ENCODE measurements at places on chromosomes 7 and 10.

DNA sequence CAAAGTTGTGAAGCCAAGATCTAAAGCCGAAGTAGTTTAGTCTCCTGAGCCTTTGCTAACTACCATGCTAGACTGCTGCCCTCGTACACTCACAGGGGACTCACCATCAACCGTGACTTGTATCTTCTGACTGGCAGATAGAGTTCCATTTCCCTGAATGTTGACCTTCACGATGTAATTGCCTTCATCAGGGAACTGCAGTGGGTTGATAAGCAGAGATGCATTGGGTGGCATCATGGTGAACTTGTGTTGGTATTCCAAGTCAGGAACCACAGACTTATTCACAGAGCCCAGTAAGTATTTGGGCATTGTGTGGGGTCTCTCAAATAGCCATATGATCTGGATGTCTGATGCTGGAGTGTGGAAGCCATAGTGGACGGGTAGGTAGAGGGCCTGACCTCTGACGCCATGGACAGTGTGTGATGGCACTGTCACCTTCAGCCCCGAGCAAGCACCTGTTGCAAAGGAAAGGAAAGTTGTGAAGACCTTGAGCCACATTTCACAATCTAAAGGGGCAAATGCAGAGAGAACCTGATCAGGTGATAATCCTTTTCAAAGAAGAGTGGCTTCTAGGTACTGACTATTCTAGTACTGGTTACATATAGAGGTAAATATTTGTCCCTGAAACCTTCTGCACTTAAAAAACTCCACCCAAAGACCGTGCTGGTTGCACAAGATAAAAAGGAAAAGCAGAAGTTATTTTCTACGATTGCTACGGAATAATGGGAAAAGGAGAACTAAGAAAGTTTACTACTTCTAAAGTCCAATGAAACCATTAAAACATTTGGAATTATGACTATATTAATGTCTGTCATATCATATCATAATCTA, 7.1 kb downstream of the HEPACAM2 start:
- DNase-seq, result no peak
- no peak overlapping the region for H3K4me3 ChIP-seq
- no peaks in the 10 kb centered on the region for H3K4me1 ChIP-seq
- no peak overlapping the region for H3K27ac ChIP-seq
- no peaks in the 10 kb centered on the region for H3K36me3 ChIP-seq

DNA sequence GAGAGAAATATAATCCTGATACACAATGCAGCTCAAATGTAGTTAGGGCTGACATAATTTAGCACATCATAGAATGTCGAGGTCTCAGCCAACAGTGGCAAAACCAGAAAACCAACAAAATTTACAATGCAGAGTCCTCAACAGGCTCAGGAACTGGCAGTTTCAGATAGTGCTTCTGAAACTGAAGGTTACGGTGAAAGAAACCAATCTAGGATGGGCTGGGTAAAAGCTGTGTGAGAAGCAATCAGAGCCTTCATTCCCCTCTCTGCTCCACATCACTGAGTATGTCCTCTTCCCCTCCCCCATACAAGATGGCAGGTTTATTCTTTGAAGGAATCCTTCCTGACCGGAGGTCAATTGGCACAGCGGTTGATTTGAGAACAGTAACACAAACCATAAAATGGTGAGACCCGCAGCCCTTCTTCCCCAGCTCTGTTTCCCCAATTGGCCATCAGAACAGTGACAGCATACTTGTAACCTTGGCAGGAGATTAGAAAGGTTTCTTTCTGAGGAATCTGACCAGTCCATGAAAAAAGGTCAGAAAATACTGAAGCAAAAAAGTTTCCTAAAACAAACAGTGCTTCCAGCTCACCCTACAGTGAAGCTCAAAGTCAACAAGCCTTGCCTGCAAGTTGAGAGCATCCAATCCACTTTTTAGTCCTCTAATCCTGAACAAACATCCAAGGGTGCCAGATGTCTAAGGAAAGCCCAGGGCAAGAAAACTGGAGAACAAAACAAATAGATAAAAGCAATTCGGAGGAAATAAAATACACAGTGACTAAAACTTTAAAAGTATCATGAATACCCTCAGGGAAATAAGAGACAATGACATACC, 53.9 kb upstream of the IL6 start:
- H3K4me1 ChIP-seq, result peaks cover 70% of the 10 kb centered on the region
- peaks cover 30% of the 10 kb centered on the region for H3K36me3 ChIP-seq
- H3K4me3 ChIP-seq, result peak overlapping the region; percentile 0
- H3K27me3 ChIP-seq, result peaks cover 7% of the 10 kb centered on the region

DNA sequence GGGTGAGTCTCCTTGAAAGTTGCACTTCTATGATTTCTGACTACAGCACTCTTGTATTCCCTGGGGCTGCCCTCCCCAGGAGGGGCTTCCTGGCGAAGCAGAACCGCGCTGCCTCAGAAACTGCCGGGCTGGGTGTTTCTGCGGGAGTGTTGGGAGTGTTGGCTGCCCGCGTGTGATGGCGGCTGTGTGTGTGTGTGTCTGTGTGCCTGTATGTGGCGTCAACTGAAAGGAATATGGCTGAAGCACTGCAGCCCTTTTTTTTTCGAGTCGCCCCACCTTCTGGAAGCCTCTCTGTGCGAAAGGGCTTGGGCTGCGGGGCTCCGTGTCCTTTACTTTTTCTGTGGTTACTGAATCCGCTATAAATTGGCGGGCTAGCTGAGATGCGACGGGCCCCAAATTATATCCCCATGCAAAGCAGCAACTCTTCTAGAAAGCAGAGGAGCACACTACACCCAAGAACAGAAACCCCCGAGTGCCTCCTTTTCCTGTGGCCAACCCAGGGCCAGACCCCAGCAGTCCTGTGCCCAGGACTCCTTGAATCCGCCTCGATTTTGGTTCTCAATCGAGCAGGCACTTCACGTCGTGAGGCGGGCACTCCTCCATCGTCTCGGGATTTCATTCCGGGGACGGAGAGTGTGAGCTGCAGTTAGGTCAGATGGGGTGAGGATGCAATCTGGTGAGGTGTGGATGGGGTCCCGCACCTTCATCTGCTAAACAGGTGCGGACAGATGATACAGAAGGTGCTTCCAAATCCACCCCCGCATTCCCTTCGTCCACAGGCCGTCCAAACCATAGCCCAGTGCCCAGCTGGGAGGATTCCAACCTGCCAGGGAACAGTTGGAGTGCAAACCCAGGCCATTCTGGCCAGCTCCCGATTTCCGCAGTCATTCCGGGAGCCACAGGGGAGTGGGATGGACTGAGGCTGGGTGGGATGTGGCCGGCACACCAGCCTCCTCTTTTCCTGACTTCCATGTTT, 22.5 kb upstream of the ZNF273 start:
- no peak overlapping the region for H3K4me3 ChIP-seq
- H3K27ac ChIP-seq, result no peak overlapping the region
- H3K36me3 ChIP-seq, result peaks cover 6% of the 10 kb centered on the region
- peaks cover 14% of the 10 kb centered on the region for H3K4me1 ChIP-seq
- peaks cover 12% of the 10 kb centered on the region for H3K27me3 ChIP-seq

DNA sequence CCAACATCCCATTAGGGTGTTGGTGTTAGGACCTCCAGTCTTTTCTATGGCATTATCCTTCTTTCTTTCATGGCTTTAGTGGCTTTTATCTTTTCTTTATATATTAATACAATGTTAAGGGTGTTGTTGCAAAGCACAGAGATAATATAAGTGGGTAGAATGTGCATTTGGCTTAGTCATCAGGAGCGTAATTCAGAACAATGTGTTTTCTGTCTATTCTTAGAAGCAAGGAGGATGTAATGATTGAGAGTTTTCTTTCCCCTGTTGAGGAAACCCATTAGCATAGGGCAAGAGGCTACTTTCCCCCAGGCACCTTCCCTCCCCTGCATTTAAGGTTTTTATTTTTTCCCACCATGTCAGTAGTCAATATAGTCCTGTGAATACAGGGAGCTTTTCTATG, 79.7 kb downstream of the TMEM106B start:
- DNase-seq, result no peak
- H3K36me3 ChIP-seq, result no peaks in the 10 kb centered on the region
- no peaks in the 10 kb centered on the region for H3K4me1 ChIP-seq
- no peak overlapping the region for H3K27ac ChIP-seq
- H3K27me3 ChIP-seq, result peaks cover 2% of the 10 kb centered on the region

Measured in activated CD4-positive, alpha-beta T cell treated with anti-CD3 and anti-CD28 coated beads, Interleukin-2, amount 10 ng/mL, durations not matched to agents 7 days and 5 days (primary cell).